ENCODE measurements at places on chromosomes 4 and X.

GRCh38 chr4:118941149-118941548, 52.5 kb downstream of the SYNPO2 start:
- no peaks in the 10 kb centered on the region for H3K27me3 ChIP-seq
- H3K36me3 ChIP-seq: no peaks in the 10 kb centered on the region
- H3K4me1 ChIP-seq: peaks cover 22% of the 10 kb centered on the region
- no peak for DNase-seq
- H3K4me3 ChIP-seq: no peak overlapping the region

GRCh38 chrX:119045884-119046283, 26.9 kb upstream of the CT47C1 start:
- no peak overlapping the region for H3K27ac ChIP-seq
- no peaks in the 10 kb centered on the region for H3K36me3 ChIP-seq

GRCh38 chrX:41198410-41198809, 113.2 kb downstream of the USP9X start:
- H3K36me3 ChIP-seq: peaks cover 5% of the 10 kb centered on the region
- no peak overlapping the region for H3K4me3 ChIP-seq
- H3K4me1 ChIP-seq: no peaks in the 10 kb centered on the region
- H3K27me3 ChIP-seq: no peaks in the 10 kb centered on the region
- H3K27ac ChIP-seq: no peak overlapping the region

DNA sequence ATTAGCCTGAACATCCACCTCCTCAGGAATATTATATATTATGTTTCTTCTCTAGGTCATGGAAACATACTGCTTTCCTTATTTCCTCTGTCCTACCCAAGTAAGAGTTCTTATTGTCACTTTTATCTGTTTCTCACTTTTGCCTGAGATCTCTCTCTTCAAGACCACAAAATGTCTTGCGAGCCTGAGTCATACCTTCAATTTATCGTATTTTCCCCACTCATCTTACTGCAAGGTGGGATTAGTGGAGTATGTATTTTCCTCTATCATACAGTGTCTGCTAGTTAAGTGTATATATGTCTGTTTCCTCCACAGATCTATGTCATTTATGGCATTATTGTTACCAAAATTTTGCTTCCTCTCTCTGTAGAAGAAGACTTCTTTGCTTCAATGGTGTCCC, 124.5 kb downstream of the EIF4E start:
- no peak overlapping the region for H3K27ac ChIP-seq
- H3K27me3 ChIP-seq: no peaks in the 10 kb centered on the region
- no peak for DNase-seq
- no peaks in the 10 kb centered on the region for H3K36me3 ChIP-seq
